ENCODE measurements at places on chromosomes 11 and 22.

- DNase-seq, result no peak
Observed at GRCh38 chr22:27198518-27199035, 541.2 kb downstream of the MIAT start.

DNA sequence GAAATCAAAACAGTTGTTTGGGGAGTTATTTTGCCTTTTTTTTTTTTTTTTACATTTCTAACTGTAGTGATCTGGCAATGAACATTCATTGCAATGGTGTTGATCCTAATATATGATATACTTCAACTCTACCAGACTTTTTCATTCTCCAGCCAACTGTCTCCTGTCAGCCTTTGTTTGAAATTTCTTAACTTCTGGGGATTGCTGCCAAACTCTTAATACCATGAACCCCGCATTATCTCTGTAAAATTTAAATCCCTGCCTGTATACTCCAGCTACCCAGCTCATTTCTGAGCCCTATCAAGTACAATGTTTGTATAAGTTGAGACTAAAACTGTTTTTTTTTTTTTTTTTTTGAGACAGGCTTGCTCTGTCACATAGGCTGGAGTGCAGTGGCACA, 280.7 kb downstream of the TTC28 start:
- DNase-seq, result no peak

DNA sequence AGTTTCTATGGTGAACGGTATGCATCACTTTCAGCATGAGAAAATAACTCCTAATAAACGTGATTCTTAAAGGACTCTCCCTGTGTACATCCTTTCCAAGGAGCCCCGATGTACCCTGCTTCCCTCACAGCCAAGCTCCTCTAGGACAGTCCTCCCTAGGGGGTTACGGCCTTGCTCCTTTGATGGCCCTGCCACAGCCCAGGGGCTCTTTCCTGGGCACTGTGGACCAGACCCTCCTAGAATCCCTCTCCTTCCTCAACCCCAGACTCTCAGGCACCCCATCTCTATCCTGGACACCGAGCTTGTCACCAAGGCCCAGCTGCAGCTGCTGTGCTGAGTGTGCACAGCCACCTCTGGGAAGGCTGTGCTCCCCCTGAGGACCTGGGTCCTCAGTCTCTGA, 3.9 kb upstream of the SAMM50 start:
- no peak for DNase-seq

DNA sequence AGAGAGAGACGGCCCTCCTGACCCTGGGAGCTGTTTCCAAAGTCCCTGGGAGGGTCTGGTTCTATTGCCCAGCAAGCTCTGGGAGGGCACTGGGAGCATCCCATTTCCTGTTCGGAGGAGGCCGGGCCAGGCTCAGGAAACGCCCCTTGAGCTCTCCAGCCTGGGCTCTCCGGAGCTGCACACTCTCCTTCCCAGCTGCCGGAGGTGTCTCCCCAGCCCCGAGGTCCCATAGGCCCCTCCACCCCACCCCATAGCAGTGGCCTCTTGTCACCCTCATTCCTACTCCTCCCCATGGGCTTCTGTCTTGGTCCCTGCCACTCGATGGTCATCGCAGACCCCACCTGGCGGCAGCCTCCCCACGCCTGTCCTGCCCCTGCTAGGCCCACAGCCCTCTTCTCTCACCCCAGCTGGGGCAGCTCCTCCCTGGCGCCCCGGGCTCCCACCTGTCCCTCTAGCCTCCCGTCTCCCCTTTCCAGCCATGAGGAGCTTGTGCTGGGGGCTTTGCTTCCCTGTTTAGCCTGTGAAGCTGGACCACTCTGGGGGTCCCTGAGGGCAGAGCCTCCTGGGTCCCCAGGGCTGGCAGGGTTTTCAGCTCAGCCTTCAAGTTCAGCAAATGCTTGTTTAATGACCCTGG, 2.8 kb downstream of the TSPAN32 start:
- DNase-seq, result no peak

- DNase-seq, result no peak
Observed at GRCh38 chr22:30275625-30276024, 9.0 kb upstream of the OSM start.

- DNase-seq, result no peak
Observed at GRCh38 chr11:86288776-86289507, 13.1 kb upstream of the HIKESHI start.

- no peak for DNase-seq
Observed at GRCh38 chr11:94664346-94664745, 97.2 kb downstream of the PIWIL4 start.

GRCh38 chr22:23908587-23909205, 14.5 kb downstream of the MIF start:
- DNase-seq, result no peak

- no peak for DNase-seq
Observed at GRCh38 chr11:48063424-48063978, 83.1 kb downstream of the PTPRJ start.

- no peak for DNase-seq
Observed at GRCh38 chr11:11895672-11896071, 53.9 kb downstream of the USP47 start.

DNA sequence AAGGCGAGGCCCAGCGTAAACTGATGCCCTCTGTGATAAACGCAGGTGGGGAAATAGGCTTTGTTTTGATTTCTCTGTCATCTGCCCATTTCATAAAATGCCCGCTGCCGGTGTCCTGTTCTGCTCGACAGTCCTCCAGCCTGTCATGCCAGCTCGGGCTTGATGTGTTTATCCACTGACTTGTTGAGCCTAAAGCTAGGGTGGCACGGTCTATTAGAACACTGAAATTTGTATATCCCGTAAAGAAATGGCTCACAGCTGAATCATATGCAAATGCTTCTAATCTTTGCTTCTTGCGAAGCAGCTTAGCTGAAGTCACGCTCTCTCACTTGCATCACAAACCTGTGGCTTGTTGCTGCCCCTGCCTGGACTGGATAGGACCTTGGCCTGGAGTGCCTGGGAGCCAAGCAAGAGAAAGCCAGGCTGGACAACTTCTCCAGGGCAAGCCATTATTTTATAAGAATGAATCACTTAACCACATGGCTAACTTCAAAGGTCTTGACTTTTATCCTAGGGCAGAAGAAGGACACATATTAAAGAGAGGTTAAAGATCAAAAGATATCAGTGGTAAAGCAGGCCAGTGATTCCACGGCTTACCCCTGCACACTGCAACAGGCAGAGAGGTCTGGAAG, 33.1 kb downstream of the EHF start:
- DNase-seq, result no peak

DNA sequence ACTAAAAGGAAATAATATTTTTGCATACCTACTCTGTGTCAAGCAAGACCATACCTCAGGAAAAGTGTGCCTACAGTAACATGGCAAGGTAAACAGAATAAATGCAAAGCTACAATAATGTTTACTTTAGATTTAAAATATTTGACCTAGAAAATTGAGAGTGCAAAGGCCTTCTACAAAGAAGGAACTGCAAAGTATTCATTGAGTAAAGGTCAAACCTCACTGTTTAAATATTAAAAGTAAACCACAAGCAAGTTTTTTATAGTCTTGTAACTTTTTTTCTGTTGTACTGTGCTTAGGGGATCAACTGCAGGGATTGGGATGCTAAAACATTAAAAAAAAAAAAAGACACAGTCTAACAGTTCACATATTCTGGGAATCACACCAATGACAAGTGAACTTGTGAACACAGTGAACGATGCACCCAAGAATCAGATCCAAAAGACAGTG, 48.8 kb downstream of the CWF19L2 start:
- no peak for DNase-seq

GRCh38 chr11:88405853-88406252, 68.3 kb upstream of the CTSC start:
- no peak for DNase-seq

- DNase-seq, result no peak
Observed at GRCh38 chr11:61657566-61658290, 22.5 kb upstream of the DAGLA start.

DNA sequence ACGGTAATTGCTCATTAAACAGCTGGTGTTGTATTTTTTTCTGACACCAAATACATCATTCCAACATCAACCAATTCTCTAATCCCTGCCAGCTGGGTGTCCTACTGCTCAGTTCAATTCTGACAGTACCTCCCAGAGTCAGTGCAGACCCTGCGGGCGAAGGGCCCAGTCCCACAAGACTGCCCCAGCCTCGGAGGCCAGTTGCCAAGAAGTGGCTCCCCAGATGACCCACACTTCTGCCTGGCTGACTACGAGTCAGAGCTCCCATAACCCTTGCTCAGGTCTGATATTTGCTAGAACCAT, 147.2 kb downstream of the CTTN start:
- DNase-seq, result no peak

DNA sequence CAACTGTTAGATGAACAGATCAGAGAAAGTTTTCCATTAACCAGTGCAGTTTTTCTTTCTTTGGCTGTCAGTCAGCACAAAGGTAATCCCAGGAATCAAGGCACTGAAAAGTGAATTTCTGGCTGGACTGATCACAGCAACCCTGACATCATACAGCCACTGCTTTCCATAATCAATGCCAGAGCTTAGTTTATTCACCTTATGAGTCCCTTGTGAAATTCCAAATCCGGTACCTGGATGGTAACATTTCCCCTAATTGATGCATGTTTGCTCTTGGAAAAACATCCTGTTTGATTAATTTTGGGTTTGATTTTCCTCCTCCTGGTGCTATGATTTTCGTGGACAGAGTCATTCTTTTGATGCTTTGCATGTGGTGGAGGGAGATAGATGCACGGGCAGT, 319.8 kb downstream of the INSC start:
- DNase-seq, result no peak

DNA sequence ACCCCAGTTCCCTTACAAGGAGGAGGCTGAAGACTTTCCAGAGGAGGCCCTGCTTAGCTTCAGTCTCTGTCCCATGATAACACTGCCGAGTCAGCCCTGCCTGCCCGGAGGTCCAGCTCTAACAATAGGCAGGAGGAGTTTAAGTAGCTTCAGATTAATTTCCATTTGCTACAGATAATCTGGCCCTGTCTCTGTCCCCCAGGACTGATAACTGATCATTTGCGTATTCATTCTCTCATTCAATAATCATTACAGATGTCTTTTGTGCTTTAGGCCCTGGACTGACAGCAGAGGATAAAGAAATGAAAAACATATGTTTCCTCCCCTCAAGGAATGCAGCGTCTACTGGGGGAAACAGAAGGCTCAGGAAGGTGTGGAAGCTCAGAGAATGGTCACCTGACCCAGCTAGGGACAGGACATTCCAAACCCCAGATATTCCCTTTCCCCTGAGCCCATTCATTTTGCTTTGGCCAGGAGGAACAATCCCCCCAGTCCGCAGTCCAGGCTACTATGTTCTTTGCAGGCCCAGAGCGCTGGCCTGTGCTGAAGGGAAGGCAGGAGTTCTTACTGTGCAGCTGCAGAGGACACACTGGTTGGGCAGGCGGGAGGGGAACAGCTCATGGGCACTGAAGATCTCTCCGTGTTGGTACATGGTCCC, 20.8 kb downstream of the CHRDL2 start:
- no peak for DNase-seq

- no peak for DNase-seq
Observed at GRCh38 chr11:34731603-34732002, 110.7 kb downstream of the EHF start.

DNA sequence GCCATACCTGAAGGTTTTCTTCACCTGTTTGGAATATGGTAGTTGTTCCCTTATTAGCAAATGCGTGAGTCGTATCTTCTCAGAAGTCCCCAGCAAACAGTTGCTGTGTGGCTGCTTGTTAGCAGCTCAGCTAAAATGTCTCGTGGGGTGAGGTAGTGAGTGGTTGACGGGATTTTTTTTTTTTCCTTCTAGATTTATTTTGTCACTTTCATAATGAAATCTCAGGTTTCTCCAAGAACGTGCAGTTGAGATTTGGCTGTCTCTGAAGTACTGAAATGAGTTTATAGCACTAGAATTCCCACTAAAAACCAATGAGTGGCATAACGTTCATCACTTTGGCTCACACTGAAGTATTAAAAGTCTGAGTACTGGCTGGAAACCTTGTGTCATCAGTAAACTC, 16.8 kb downstream of the RCN1 start:
- DNase-seq, result no peak

DNA sequence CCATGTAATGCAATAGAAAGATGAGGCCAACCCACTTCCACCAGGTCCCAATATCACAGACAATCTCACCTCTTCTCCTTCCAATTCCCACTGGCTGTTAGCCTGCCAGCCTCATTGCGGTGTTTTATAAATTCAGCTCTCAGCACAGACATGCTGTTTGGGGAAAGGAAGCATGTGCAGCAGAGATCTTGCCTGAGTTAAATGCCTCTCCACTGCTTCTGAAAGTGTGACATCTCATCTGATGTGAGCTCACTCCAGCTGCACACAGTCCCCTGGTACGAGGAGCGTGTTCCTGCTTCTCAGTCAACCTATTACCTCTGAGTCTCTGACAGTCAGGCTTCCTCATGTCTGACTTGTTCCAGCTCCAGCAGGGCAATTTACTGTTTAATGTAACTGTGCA, 122.7 kb upstream of the GUCY1A2 start:
- no peak for DNase-seq

DNA sequence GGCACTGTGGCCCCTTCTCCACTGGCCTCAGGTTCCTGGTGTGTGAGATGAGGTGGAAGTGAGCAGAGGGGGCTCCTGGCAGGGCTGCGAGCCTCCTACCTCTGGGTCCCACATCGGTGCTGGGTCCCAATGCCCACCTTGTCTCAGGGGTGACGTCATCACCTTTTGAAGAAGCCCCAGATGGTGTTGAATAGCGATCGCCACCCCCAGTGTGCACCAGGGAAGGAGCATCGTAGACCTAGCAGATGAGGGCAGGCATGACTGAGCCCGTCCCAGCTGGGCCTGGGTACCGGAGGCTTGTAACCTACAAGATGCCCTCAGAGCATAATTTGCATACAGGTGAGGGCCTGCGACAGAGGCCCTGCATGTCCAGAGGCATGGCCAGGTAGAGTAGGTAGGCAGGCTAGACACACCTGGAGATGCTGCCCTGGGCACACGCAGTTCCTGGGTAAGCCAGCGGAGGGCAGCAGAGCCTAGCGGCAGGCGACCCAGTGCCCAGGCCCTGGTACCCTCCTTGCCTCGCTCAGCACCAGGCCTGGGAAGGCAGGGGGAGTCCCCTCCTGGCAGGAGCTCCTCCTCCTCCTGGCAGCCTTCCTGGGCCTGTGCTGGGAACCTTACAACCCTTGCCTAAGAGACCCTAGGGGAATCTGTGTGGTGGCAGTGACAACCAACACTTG, 52.5 kb downstream of the TPCN2 start:
- DNase-seq, result peak; percentile 47

- no peak for DNase-seq
Observed at GRCh38 chr22:33787645-33788456, 132.4 kb downstream of the LARGE1 start.

GRCh38 chr11:122670131-122670530, 14.6 kb downstream of the UBASH3B start:
- no peak for DNase-seq

GRCh38 chr11:119666463-119667131, 62.4 kb downstream of the NECTIN1 start:
- DNase-seq, result peak; percentile 61

DNA sequence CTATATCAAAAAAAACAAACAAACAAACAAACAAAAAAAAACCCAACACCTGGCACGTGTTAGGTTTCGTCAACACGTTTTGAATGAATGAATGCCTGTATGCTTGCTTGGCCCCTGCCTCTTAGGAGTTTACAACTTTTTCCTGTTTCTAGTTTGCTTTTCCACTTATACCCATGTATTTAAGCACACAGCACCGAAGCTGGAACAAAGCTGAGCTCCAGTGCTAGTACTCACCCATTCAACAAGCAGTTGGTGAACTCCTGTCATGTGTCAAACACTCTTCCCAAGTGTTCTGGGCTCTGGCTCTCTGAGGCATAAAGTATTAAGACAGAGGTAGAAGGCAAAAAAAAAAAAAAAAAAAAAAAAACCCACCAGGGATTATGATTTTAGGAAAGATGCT, 599.3 kb downstream of the BUD13 start:
- no peak for DNase-seq

- no peak for DNase-seq
Observed at GRCh38 chr22:46823248-46823647, 60.8 kb downstream of the TBC1D22A start.

All from amygdala (tissue), 56 donors.